Osteoblast (primary cell): ENCODE measurements at places on chromosomes 2 and 18. TPM values are rescaled to one million over a fixed set of nuclear protein-coding genes. Genes with fewer than 3 reads are reported as not detected.

UGT1A5 gene
- total RNA-seq: not detected in 2 replicates

DNA sequence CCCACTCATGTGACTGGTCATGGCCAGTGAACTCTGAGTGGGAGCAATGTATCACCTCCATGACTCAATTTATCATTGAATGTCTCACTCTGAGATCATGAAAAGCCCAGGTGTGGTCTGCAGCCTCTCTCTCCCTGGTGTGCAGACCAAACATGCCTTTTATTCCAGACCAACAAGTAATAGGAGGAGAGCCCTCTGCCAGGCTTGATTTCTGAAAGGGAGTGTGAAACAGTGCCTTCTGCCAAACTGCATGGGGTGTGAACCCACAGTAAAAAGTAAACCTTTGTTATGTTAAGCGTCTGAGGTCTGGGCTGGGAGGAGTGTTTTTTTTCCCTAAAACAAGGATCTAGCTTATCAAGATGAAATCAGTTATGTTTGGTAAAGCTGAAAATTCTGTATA is 601.2 kb downstream of the ADCYAP1 start:
- DNase-seq: no peak

GALNT14 gene
- not detected in 2 replicates for total RNA-seq

DNA sequence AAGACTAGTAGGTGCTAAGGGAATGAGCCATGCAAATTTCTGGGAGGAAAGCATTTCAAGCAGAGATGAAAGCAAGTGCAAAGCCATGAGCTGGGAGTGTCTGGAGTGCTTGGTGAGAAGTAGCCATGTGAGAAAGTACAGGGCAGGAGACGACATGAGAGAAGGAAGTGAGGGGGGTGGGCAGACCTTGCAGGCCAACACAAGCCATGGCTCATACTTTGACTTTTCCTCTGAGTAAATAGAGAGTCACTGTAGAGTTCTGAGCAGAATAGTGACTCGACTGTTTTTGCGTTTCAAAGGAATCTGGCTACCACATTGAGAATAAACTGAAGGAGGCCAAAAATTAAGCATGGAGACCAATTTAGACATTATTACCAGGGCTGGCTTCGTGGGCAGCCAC is 42.2 kb downstream of the SCN2A start:
- DNase-seq: no peak

GRCh38 chr2:69493268-69493667 is 56.0 kb upstream of the NFU1 start:
- no peak for DNase-seq
